ENCODE measurements at places on chromosomes 11 and 22. TPM values are rescaled to one million over a fixed set of nuclear protein-coding genes. Genes with fewer than 3 reads are reported as not detected.
A peak's percentile ranks its signal among the peaks of the same experiment; 100 is the strongest.

GRCh38 chr11:116525961-116526495 is 246.8 kb downstream of the BUD13 start:
- no peak for DNase-seq
- no peak overlapping the region for H3K4me3 ChIP-seq
- H3K27me3 ChIP-seq, result no peaks in the 10 kb centered on the region

- no peak for DNase-seq
- no peak overlapping the region for H3K4me3 ChIP-seq
- H3K27ac ChIP-seq, result no peak overlapping the region
- peaks cover 1% of the 10 kb centered on the region for H3K27me3 ChIP-seq
- H3K36me3 ChIP-seq, result peaks cover 9% of the 10 kb centered on the region
Measured at GRCh38 chr11:2222451-2222850, 47.9 kb downstream of the ASCL2 start.

DNA sequence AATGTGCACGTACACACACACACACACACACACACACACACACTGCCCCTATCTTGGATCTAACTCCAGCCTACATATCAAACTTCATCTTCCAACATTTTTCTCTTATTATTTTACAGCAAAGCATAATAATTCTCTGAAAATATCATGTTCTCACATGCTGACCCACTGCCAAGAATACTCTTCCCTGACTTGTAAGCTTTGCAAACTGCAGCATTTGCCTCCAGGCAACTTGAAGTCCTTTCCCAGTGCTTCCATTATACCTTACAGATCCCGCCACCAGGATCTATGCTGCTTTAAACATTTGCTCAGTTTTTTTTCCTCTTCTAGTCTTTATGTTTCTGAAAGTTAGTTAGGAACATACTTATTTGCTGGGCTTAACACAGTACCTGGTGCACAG is 483.3 kb upstream of the ARHGAP42 start:
- no peaks in the 10 kb centered on the region for H3K4me1 ChIP-seq
- no peak overlapping the region for H3K27ac ChIP-seq
- H3K27me3 ChIP-seq, result no peaks in the 10 kb centered on the region
- H3K4me3 ChIP-seq, result no peak overlapping the region
- DNase-seq, result no peak
- H3K36me3 ChIP-seq, result no peaks in the 10 kb centered on the region

GRCh38 chr11:104098555-104098954 is 62.1 kb downstream of the DDI1 start:
- no peaks in the 10 kb centered on the region for H3K27me3 ChIP-seq
- no peak overlapping the region for H3K27ac ChIP-seq
- H3K4me1 ChIP-seq, result no peaks in the 10 kb centered on the region
- DNase-seq, result no peak
- H3K36me3 ChIP-seq, result no peaks in the 10 kb centered on the region

DNA sequence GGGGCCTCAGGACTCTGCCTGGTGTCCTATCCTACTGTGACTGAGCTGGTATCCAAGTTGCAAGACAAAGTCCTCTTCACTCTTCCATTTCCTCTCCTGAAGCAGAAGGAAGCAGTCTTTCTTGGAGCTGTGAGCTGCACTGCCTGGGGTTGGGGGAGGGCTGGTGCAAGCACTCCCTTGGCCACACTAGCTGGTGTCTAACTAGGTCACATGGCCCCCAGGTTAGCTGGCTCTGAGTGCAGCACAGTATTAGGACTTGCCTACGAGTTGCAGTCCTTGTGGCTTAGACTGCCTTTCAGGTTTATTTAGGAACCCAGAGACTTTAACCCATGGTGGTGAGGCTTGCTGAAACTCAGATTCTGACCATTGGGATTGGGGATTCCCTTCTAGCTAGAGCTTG is 138.9 kb downstream of the NELL1 start:
- DNase-seq, result no peak
- H3K4me1 ChIP-seq, result no peaks in the 10 kb centered on the region
- H3K36me3 ChIP-seq, result no peaks in the 10 kb centered on the region
- H3K27me3 ChIP-seq, result no peaks in the 10 kb centered on the region

GRCh38 chr11:14454861-14455632 is 44.6 kb downstream of the COPB1 start:
- H3K27ac ChIP-seq, result no peak overlapping the region
- no peak for DNase-seq
- peaks cover 29% of the 10 kb centered on the region for H3K36me3 ChIP-seq
- H3K4me3 ChIP-seq, result no peak overlapping the region
- no peaks in the 10 kb centered on the region for H3K4me1 ChIP-seq

- no peak overlapping the region for H3K4me3 ChIP-seq
- no peak overlapping the region for H3K27ac ChIP-seq
- H3K27me3 ChIP-seq, result no peaks in the 10 kb centered on the region
- DNase-seq, result no peak
Measured at GRCh38 chr11:62061356-62062222, 62.2 kb upstream of the INCENP start.

- no peaks in the 10 kb centered on the region for H3K4me1 ChIP-seq
- H3K4me3 ChIP-seq, result no peak overlapping the region
- H3K27ac ChIP-seq, result no peak overlapping the region
- peaks cover 18% of the 10 kb centered on the region for H3K36me3 ChIP-seq
Measured at GRCh38 chr11:129041611-129042018, 98.9 kb upstream of the TP53AIP1 start.

- H3K27ac ChIP-seq, result no peak within 1 kb of the TSS
- DNase-seq, result peak; percentile 77
- peaks cover 5% of the 10 kb centered on the region for H3K36me3 ChIP-seq
- H3K4me3 ChIP-seq, result no peak within 1 kb of the TSS
- H3K27me3 ChIP-seq, result no peaks in the 10 kb centered on the region
Measured at GRCh38 chr22:21632237-21632895, at the start of gene CCDC116. TSS of gene CCDC116 (plus strand) at chr22:21632760. CDS start at chr22:21633182, 422 bp downstream.

DNA sequence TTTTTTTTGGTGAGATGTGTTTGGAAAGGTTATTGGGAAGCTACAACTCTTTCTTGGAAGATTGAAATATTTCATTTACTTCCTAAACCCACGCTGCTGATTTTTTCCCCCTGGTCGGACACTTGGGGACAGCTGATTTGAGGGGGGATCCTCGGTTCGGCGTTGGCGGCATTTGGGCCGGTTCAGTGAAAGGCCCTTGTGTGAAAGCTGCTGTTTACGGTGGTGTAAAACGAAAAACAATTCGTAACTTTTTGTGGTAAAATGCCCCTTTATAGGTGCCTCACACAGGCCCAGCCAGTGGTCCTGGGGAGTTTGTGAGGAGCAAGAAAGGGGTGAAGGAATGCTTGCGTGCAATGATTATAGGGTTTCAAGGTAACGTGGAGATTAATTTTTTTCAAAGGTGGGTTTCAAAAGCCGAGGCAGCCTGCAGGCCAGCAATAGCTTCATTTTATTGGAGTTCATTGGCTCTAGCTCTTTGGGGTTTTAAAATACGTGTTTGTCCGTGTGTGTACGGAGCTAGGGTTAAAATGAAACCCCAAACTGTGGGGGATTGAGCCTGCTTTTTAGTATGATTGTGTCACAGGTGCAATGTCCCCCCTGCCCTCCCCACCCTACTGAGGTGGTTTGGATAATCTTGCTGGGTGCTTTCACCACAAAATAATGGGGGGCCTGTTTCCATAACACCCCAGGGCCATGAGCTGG is 77.2 kb upstream of the PPARA start:
- H3K36me3 ChIP-seq, result no peaks in the 10 kb centered on the region
- DNase-seq, result no peak
- H3K4me1 ChIP-seq, result peaks cover 19% of the 10 kb centered on the region
- H3K27ac ChIP-seq, result no peak overlapping the region

MIAT gene
- total RNA-seq, result 77.0 TPM

KCNQ1OT1 gene
- total RNA-seq, result 1.2 TPM

GRCh38 chr11:72776844-72777754 is 16.7 kb downstream of the STARD10 start:
- no peak overlapping the region for H3K27ac ChIP-seq
- no peaks in the 10 kb centered on the region for H3K36me3 ChIP-seq
- DNase-seq, result no peak
- peaks cover under 1% of the 10 kb centered on the region for H3K4me1 ChIP-seq

TRIM48 gene
- not detected for total RNA-seq

- no peak overlapping the region for H3K4me3 ChIP-seq
- no peaks in the 10 kb centered on the region for H3K27me3 ChIP-seq
- no peak for DNase-seq
- no peaks in the 10 kb centered on the region for H3K4me1 ChIP-seq
- no peaks in the 10 kb centered on the region for H3K36me3 ChIP-seq
Measured at GRCh38 chr11:124394408-124394807, 4.4 kb downstream of the OR8B3 start.

GRCh38 chr11:59729834-59730233 is 16.2 kb upstream of the OR10V1 start:
- no peaks in the 10 kb centered on the region for H3K4me1 ChIP-seq
- no peaks in the 10 kb centered on the region for H3K27me3 ChIP-seq
- H3K4me3 ChIP-seq, result no peak overlapping the region
- DNase-seq, result no peak

- peaks cover 17% of the 10 kb centered on the region for H3K36me3 ChIP-seq
- no peaks in the 10 kb centered on the region for H3K27me3 ChIP-seq
- H3K4me1 ChIP-seq, result no peaks in the 10 kb centered on the region
- no peak for DNase-seq
- no peak overlapping the region for H3K27ac ChIP-seq
- no peak overlapping the region for H3K4me3 ChIP-seq
Measured at GRCh38 chr11:27287205-27287604, 75.8 kb downstream of the CCDC34 start.

DENND5A gene
- total RNA-seq, result 57.6 TPM

RFPL3 gene
- total RNA-seq, result not detected

MISFA gene
- total RNA-seq, result 2.8 TPM

DNA sequence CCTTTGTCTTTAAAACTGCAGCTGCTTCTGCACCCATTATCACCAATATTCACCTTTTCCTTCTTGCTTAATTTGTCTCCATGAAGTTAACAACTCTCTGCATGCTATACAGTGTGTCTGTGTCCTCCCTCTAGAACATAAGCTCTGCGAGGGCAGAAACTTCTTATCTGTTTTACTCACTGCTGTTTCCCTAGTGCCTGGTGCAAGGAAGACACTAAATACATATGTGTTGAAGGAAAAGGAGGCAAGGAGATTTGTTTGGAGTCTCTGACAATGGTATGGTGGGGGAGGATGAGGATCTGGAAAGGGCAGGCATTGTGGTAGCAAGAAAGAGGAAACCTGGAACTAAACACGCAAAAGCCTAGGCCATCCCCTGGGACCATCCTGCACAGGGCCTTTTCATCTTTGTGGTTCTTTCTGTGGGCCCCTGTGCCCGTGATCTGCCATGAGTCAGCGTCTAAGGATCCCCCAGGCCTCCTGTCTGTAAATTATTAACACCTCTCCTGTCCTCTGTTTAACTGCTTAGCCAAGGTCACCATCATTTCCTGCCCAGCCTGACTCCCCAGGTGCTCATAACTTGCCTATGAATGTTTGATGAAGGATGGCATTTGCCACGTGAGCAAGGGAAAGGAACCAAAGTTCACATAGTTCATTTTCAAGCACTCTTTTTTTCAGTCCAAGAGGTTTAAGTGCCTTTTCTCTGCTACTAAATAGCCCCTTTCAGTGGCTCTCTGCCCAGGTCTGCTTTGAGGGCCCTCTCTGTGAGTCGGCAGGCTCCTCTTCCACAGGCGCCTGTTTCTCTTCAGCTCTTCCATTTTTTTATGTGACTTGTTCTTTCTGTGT is 131.1 kb downstream of the RASSF10 start:
- no peak overlapping the region for H3K27ac ChIP-seq
- no peak overlapping the region for H3K4me3 ChIP-seq
- no peaks in the 10 kb centered on the region for H3K36me3 ChIP-seq
- no peaks in the 10 kb centered on the region for H3K27me3 ChIP-seq
- H3K4me1 ChIP-seq, result peaks cover 12% of the 10 kb centered on the region

OSBP2 gene
- 3.6 TPM for total RNA-seq

PHF21B gene
- 60.3 TPM for total RNA-seq

GUCY1A2 gene
- 0.55 TPM for total RNA-seq

- no peaks in the 10 kb centered on the region for H3K36me3 ChIP-seq
- no peaks in the 10 kb centered on the region for H3K4me1 ChIP-seq
- H3K27ac ChIP-seq, result no peak overlapping the region
- DNase-seq, result no peak
Measured at GRCh38 chr11:72577271-72577721, 96.9 kb downstream of the PDE2A start.

GRCh38 chr11:106159836-106160235 is 82.4 kb downstream of the AASDHPPT start:
- H3K4me3 ChIP-seq, result no peak overlapping the region
- H3K36me3 ChIP-seq, result peaks cover 23% of the 10 kb centered on the region
- no peak for DNase-seq
- H3K4me1 ChIP-seq, result no peaks in the 10 kb centered on the region
- H3K27me3 ChIP-seq, result no peaks in the 10 kb centered on the region

- H3K36me3 ChIP-seq, result no peaks in the 10 kb centered on the region
- H3K27me3 ChIP-seq, result no peaks in the 10 kb centered on the region
- H3K4me3 ChIP-seq, result peak within 1 kb of the TSS; percentile 80
- H3K27ac ChIP-seq, result no peak within 1 kb of the TSS
- H3K4me1 ChIP-seq, result peaks cover 14% of the 10 kb centered on the region
- peak; percentile 61 for DNase-seq
Measured at GRCh38 chr11:71252269-71252769, at the start of gene SHANK2. TSS of gene SHANK2 (minus strand) at chr11:71252577. CDS start at chr11:71147326, 105,251 bp downstream.

PLAAT5 gene
- 8.5 TPM for total RNA-seq

HIC2 gene
- 22.8 TPM for total RNA-seq

GRCh38 chr22:29901354-29901753 is 18.4 kb downstream of the MTMR3 start:
- no peaks in the 10 kb centered on the region for H3K27me3 ChIP-seq
- no peak for DNase-seq
- no peaks in the 10 kb centered on the region for H3K4me1 ChIP-seq
- H3K4me3 ChIP-seq, result no peak overlapping the region
- no peak overlapping the region for H3K27ac ChIP-seq

DNA sequence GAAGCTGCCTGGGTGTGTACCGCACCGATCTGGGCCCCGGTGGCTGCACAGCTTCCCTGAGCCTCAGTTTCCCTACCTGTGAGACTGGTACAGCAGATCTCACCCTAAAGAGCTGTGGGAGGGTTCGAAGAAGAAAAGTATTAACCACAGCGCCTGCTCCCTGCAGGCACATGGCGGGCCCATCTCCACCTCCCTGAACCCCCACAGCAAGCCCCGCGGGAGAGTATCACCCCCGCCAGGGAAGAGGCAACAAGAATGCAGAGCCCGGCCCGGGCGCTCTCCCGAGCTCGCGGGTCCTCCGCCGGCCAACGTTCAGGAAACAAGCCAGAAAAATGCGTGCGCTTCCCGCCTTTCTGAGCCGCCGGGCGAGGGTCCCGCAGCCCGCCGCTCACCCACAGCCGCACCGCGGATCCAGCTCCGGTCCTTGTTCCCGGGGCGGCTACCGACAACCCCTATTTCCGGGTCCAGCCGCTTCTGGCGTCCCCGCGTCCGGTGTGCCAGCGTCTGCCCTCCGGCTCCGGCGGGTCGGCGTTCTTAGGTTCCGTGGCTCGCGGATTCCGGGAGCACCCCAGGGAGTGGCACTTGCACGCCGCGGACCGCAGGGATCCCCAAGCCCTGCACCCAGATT is at the start of gene TOP3B:
Gene TOP3B (minus strand): TSS at position 450 of the 628 bp plus-strand sequence. CDS start 7,078 bp downstream, outside the sequence.
- DNase-seq, result peak; percentile 69
- peaks cover 13% of the 10 kb centered on the region for H3K36me3 ChIP-seq
- no peak within 1 kb of the TSS for H3K27ac ChIP-seq
- H3K27me3 ChIP-seq, result peaks cover 8% of the 10 kb centered on the region
- no peaks in the 10 kb centered on the region for H3K4me1 ChIP-seq

GRCh38 chr22:19411690-19412045 is 19.9 kb downstream of the HIRA start:
- no peaks in the 10 kb centered on the region for H3K27me3 ChIP-seq
- H3K4me1 ChIP-seq, result no peaks in the 10 kb centered on the region
- H3K4me3 ChIP-seq, result no peak overlapping the region
- H3K27ac ChIP-seq, result no peak overlapping the region

GRCh38 chr22:47376901-47377505 is 614.6 kb downstream of the TBC1D22A start:
- DNase-seq, result no peak
- H3K36me3 ChIP-seq, result peaks cover 40% of the 10 kb centered on the region
- H3K4me1 ChIP-seq, result no peaks in the 10 kb centered on the region
- H3K4me3 ChIP-seq, result no peak overlapping the region
- no peak overlapping the region for H3K27ac ChIP-seq

GRCh38 chr22:39437791-39438704 is 18.8 kb upstream of the MGAT3 start:
- H3K36me3 ChIP-seq, result no peaks in the 10 kb centered on the region
- no peak for DNase-seq
- no peaks in the 10 kb centered on the region for H3K4me1 ChIP-seq
